ENCODE measurements at places on chromosomes 7 and 10.

- no peak for DNase-seq
These were observed 190.4 kb upstream of the NEBL start for GRCh38 chr10:21087476-21087875.

DNA sequence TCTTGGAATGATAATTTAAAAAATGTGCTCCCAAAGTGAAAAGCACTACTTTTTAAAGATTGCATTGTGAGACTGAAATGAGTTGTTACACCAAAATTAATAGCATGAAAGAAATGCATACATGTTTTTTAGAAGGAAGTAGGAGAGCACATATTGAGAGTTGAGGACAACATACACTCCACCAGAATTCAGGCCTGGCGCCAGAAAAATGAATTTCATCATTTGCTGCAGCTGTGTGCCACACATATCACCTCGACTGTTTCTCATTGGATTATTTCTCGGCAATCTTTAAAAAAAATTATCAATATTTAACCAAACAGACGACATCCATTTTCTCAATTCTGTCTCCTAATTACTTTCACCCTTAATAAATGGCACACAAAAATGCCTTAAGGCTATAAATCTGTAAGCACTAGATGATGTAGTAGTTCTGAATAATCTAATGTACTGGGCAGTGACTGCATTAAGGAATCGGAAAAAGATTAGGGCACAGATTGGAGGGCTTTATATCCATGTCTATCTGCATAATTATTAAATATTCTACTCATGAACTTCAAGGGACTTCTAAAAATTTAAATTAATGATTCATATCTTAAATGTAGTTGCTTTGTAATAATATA lies 590.4 kb downstream of the NXPH1 start:
- no peak for DNase-seq

GRCh38 chr10:119208553-119208940 lies 1.2 kb downstream of the GRK5 start:
- no peak for DNase-seq

DNA sequence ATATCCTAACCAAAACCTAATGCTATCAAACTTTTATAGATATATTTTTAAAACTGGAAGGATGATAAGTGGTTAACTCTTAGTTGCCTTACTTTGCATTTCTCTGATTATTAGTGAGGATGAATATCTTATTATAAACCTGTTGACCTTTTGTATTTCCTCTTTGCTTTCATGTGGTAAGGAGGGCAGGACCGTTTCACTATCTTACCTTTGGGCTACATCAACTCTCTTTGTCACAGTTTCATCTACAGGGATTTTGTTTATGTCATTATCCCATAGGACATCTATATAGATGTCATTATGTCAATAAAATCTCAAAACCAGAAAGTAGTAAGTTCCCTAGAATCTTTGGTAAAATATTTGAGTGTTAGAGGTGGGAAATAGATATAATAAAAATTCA lies 219.3 kb downstream of the THSD7A start:
- no peak for DNase-seq

- no peak for DNase-seq
These were observed 89.2 kb downstream of the DLG5 start for GRCh38 chr10:77837248-77837924.

- DNase-seq = peak; percentile 2
These were observed 148.2 kb upstream of the LRRTM3 start for GRCh38 chr10:66777665-66778064.

- DNase-seq = no peak
These were observed 110.2 kb upstream of the GDF10 start for GRCh38 chr10:47189802-47190201.

DNA sequence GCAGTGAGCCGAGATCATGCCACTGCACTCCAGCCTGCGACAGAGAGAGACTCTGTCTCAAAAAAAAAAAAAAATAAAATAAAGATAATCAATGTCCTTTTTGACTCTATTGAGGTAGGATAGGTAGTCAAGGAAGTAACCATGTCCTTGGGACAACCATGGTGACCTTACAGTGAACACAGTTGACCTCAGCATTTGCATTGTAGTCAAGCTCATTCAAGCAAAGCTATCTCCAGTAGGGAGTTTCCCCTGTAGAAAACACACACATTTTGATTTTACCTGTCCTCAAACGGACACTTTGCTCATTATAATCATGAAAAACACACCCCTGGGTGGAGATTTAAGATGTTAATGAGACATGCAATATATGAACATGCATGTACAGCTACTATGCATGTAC lies 171.7 kb downstream of the KIF20B start:
- DNase-seq = no peak

- no peak for DNase-seq
These were observed 59.2 kb downstream of the CDK13 start for GRCh38 chr7:40009301-40009700.

- DNase-seq = no peak
These were observed 20.6 kb downstream of the RGR start for GRCh38 chr10:84265418-84265817.

- no peak for DNase-seq
These were observed 13.6 kb downstream of the LGI1 start for GRCh38 chr10:93771354-93771753.

- peak; percentile 6 for DNase-seq
These were observed 11.9 kb downstream of the TWIST1 start for GRCh38 chr7:19105546-19105945.

- DNase-seq = no peak
These were observed 10.5 kb downstream of the YME1L1 start for GRCh38 chr10:27143686-27144085.

DNA sequence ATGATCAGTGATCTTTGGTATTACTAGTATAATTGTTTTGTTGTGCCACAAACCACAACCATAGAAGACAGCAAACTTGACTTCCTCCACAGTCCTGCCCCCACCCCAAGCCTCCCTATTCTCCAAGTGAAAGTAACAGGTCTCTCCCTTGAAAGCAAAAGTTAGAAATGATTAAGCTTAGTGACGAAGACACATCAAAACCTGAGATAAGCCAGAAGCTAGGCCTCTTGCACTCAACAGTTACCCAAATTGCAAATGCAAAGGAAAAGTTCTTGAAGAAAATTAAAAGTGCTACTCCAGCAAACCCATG lies 7.5 kb downstream of the SAR1A start:
- no peak for DNase-seq

- no peak for DNase-seq
These were observed 22.5 kb upstream of the WASL start for GRCh38 chr7:123771256-123771655.

GRCh38 chr10:106830006-106830405 lies 334.5 kb downstream of the SORCS1 start:
- DNase-seq = no peak

DNA sequence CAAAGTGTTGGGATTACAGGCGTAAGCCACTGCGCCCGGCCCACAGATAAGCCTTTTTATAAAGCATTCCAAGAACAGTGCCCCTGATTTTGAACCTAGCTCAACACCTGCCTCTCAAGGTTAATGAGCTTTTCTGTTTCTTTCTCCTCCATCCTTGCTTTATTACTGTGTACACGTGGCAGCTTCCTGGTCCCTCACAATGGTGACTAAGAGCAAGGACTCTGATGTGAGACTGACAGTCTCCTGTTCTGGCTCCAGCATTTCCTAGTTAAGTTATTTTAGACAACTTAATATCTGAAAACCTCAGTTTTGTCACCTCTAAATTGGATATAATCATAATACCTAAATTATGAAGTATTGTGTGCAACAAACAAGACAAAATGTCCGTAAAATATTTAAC lies 9.9 kb downstream of the HABP2 start:
- DNase-seq = no peak

GRCh38 chr10:71270301-71271220 lies 48.5 kb upstream of the SLC29A3 start:
- no peak for DNase-seq

DNA sequence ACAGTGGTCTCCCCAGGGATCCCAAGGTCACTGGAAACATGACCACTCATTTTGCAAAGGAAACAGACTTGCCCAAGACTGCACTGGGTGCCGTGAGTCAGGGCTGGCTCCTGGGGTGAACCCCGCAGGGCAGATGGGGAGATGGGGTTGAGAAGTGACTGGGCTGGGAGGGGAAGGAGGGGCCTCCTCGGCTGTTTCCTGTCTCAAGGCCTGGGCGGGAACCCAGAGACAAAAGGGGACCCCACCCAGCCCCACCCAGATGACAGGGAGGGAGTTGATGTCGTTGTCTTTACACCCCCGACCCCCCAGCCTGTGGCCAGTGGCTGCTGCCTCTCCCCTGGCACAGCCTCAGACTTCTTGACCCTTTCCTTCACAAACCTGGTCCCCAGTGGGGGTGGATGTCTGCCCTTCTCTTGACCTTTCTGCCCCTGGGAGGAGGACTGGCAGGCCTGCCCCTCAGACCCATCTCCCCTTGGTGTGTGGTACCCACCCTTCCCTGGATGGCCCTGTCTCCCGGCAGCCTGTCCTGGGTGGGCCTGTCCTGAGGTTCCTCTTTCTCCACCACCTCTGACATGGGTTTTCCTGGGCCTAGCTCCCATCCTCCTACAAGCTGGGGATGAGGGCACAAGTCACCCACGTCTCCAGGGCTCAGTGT lies 1.4 kb downstream of the MYO1G start:
- DNase-seq = no peak

DNA sequence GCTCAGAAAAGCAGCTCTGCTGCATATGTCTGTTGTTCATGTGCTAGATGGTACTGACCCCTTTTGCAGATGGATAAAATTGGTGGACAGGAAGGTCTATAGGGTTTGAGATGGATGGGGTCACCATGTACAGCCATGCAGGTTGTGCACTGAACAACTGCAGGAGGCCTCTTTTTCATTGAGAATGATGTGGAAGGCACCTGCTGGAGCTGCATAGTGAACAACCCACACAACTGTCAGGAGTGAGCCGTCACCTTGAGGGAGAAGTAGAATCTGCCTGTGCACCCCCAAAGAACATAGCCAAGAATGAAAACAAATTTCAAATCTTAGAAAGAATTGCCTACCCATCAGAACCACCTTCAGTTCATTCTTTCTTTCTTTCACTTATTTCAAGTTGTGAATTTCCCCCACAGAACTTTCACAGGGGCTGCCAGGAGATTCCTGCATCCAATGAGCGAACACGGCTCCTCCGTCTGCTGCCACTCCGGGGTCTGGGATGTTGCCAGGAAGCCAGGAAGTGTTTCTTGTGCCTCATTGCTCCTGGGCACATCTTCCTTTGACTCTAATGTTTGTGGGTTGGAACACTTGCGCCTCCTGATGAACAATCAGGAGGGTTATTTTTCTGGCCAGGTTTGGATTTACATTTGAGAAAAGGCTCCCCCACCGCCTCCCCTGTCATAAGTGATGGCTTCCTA lies 53.7 kb upstream of the DOCK1 start:
- no peak for DNase-seq

- no peak for DNase-seq
These were observed 177.6 kb upstream of the NAMPT start for GRCh38 chr7:106462365-106462859.

DNA sequence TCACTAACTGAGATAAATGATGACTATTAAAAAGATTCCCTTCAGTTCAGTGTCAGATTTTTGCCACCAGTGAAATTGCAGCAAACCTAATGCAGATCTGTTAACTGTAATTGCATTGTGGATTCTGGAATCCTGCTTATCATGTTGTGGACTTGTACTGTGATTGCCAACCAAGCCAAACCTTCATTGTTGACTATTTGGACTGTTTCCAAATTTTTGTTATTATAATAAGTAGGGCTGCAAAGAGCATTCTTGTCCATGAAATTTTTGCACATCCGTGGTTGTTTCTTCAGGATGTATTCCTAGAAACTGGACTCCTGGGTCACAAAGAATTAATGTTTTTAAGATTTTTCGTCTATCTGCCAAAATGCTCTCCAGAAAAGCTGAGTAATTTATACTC lies 281.6 kb upstream of the ZMIZ1 start:
- no peak for DNase-seq

GRCh38 chr7:71639382-71640085 lies 507.6 kb downstream of the GALNT17 start:
- no peak for DNase-seq

- DNase-seq = no peak
These were observed 72.2 kb downstream of the GTF2IRD1 start for GRCh38 chr7:74525881-74526280.

DNA sequence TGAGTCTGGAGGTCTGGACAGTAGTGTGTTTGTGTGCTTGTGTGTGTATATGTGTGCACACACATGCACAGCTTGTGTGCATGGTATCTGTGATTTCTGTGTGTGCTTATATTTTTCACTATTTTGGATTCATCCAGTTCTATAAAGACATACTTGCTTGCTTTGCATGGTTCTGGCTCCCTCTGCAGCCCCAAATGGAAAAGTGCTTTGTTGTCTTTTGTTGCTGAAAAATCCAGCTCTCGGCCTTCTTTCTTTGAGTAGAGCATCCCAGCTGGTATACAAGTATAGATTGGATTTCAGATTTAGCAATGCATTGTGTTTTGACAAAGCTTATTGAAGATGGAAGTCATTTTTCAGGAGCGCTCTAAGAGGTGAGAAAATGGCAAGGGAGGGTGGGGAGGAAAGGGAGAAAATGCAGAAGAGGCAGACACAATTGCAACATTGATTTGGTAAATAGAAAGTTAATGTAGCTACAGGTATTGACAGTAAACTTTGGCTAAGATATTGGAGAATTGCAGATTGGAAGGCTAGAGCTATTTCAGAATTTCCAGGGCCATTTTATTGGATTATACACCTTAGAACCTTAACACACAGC lies 333.9 kb downstream of the AUTS2 start:
- peak; percentile 24 for DNase-seq

GRCh38 chr7:22633954-22634474 lies 93.0 kb upstream of the IL6 start:
- no peak for DNase-seq

- no peak for DNase-seq
These were observed 258.0 kb downstream of the GALNT17 start for GRCh38 chr7:71389976-71390375.

DNA sequence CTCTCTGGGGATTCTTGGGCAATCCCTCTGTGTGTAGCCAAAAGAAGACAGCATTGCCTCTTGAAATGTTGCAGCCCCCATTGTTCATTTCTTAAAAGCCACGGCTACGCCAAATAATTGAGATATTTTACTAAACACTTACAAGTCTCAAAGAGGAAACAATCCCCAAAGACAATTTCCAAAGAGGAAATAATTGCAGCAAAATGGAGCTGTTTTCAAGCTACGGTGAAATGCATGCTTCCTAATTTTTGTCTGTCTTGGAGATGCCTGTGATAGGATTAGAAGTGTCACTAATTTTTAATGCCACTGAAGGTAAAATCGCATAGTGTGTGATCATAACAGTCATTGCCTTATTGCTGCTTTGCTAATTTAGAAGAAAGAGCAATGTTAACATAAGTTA lies 72.9 kb upstream of the NAMPT start:
- no peak for DNase-seq

DNA sequence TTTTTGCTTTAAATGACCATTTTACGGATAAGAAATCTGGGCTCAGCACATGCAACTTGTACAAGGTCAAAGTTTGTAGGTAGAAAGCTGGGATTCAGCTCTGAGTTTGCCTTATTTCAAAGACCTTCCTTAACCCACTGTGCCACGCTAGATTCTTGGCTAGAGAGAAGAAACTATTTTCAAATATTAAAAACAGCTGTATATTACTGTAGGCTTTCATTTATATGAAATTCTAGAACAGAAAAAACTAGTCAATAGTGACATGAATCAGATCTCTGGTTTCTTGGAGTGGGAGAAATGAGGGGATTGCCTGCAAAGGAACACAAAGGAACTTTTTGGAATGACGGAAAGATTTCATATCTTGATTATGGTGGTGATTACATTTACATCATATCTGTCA lies 53.0 kb upstream of the C1GALT1 start:
- DNase-seq = no peak

All from right kidney (tissue), 9 donors.